Right cardiac atrium (tissue), 5 donors: ENCODE measurements at places on chromosomes 1 and 21. TPM values are rescaled to one million over a fixed set of nuclear protein-coding genes. Genes with fewer than 3 reads are reported as not detected.

- DNase-seq = no peak
Observed at GRCh38 chr1:32798679-32799416, 18.3 kb downstream of the YARS1 start.

Gene ACTL8
- total RNA-seq = not detected

Gene OTUD3
- total RNA-seq = 5.2 TPM

Gene TMCO1
- 52.0 TPM for total RNA-seq

Gene SPRR2G
- not detected for total RNA-seq

Gene HSD3B1
- not detected for total RNA-seq

DNA sequence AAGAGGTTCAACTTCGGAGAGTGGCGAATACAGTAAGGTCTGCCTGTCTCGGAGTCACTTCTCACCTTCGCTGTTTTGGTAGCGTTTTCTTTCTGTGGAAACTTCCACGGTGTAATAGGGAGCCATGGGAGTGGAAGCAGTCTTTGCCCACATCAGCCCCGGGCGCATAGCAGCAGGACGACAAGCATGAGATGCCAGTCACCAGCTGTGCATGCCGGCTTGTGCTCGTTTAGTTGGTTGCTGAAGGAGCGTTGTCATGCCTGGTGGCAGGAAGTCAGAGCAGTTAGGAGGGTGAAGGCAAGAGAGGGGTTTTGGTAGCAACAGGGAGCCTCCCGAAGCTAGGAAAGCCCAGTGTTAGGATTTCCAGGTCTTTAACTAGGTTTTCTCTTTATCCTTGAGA is 58.8 kb downstream of the MRPS6 start:
- DNase-seq = no peak

GRCh38 chr1:206925106-206925736 is 3.5 kb upstream of the FCMR start:
- peak; percentile 74 for DNase-seq

- peak; percentile 88 for DNase-seq
Observed at GRCh38 chr1:46533179-46533864, 18.1 kb downstream of the KNCN start.

- peak; percentile 72 for DNase-seq
Observed at GRCh38 chr1:12600880-12601633, 17.0 kb downstream of the DHRS3 start.

- no peak for DNase-seq
Observed at GRCh38 chr21:19122356-19122755, 718.8 kb upstream of the TMPRSS15 start.

GRCh38 chr1:221343607-221344006 is 398.3 kb downstream of the DUSP10 start:
- DNase-seq = no peak

GRCh38 chr1:31549809-31550620 is 26.3 kb upstream of the TINAGL1 start:
- no peak for DNase-seq

Gene LCE1F
- total RNA-seq = not detected

- no peak for DNase-seq
Observed at GRCh38 chr1:184051138-184051484, 419 bp upstream of the TSEN15 start.

DNA sequence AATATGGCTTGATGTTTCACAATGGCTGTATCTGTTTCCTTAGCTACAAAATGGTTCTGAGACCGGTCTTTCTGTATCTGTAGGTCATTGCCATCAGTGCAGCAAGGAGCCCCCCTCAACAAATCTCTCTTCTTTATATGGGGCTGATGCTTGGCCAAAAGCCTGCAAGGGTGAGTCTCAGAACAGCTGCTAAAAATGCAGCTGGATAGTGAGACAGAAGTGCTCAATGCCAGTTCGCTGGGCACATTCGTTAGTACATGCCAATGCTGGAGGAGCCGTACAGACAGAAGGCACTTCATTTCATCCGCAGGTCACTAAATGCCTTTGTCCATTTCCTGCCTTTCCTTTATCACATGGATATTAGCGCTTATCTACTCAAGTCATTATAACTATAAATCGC is 67.3 kb downstream of the RUNX1 start:
- DNase-seq = no peak

DNA sequence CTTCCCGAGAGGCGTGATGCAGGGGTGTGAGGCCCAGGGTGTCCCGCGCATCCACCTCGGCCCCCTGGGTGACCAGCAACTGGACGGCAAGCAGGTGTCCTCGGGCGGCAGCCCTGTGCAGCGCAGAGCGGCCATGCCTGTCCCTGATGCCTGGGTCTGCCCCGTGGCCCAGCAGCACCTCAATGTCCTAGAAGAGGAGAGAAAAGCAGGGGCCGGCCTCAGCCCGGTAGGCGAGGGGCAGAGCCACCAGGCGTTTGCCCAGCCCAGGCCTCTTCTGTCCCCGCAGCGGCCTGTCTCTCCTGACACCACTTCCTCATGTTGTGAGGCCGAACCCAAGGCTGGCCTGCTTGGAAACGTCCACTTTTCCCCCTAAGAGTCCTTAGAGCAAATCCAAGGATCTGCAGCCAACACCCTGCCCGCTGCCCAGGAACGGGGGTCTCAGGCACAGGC is 1.7 kb downstream of the ANKRD65 start:
- DNase-seq = no peak

DNA sequence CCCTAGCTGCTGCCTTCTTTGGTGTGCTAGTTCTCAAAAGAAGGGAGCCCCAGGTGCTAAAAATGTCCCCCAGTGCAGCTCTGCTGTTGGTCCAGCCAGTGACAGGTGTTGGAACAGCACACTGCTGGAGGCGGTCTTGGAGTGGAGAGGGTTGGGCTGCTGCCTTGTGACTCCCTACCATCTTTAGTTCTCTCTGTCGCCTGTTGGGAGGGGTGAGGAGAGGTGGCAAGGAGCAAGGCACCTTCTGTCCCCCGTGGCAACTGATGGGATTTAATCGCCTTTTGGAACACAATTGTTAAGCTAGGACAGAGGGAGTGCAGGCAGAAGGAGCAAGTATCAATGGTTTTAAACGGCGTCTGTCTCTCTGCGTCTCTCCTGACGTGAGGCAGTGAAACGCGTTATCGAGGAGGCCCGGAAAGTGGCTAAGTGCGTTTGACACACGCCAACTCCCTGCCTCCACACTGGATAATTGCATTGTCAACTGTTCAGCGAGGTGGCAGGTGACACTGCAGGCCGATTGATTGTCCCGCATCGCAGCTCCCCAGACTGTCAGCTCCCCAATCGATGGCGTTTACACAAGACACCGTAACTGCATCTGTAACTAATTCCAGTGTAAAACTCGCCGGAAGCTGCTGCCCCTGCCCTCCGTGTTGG is 34.0 kb downstream of the TMEM53 start:
- DNase-seq = no peak

DNA sequence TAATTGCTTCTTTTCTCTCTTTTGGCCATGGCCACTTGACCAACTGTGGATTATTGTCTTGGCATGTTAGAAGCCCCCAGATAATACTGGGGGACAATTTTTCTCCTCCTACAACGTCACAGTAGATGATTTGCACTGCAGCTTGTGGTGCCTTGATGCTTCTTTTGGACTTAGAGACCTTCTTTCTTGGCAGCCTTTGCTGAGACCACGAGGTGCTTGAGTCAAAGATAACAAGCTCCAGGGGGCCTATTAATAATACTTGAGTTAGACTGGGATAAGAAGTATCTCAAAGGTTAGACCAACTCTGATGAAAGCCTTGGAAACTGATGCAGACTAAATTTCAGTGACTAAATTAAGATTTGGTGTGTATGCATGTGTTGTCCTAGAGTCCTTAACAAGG is 3.2 kb downstream of the PPP1R12B start:
- no peak for DNase-seq

GRCh38 chr1:78716186-78716585 is 66.6 kb downstream of the IFI44 start:
- DNase-seq = no peak

- DNase-seq = no peak
Observed at GRCh38 chr1:179807691-179808485, 64.8 kb downstream of the FAM163A start.

DNA sequence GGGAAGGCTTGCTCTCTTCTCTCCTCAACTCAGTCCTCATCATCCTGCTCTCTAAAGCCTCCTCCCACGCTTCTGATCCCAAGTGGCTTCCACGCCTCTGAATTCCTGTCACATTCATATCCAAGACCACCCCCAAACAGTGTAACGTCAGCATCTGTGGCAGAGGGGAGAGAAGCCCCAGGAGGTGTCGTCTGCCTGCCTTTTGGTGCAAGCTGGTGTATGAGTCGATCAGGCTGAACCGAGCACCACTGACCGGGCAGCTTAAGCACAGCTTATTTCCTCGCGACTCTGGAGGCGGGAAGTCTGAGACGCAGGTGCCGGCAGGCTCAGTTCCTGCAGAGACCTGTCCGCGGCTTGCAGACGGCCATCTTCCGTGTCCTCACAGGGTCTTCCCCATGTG is 123.8 kb upstream of the RAB4A start:
- no peak for DNase-seq

- DNase-seq = peak; percentile 70
Observed at GRCh38 chr1:203486618-203487370, 7.2 kb upstream of the OPTC start.
